ENCODE measurements at places on chromosomes 16 and 17.

DNA sequence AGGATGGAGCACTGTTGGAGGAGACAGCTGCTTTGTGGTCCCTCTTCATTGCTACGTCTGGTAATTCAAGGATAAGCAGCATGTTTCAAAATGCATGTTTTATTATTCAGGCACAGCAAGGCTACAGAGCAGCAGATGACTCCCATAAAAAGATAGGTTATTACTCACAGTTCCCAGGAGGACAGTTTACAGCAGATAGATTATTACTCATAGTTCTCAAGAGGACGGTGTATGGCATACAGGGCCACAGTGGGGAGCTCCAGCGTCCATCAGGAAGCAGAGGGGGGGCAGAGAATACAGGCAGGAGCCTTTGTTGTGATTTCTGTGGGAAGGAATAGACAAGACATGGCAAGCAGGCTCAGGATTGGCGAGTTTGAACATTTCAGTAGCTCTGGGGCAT, 72.9 kb downstream of the DNAH9 start:
- no peak for DNase-seq

- DNase-seq: no peak
These were observed 5.8 kb upstream of the ABCA9 start for GRCh38 chr17:69066482-69066881.

- DNase-seq: no peak
These were observed 7.3 kb downstream of the PNMT start for GRCh38 chr17:39675390-39676082.

- DNase-seq: no peak
These were observed 525.6 kb downstream of the XYLT1 start for GRCh38 chr16:16945207-16945606.

Data from stimulated activated CD8-positive, alpha-beta memory T cell treated with anti-CD3 and anti-CD28 coated beads, Interleukin-2, amount 100 ng/mL, for 1 hour (primary cell).